ENCODE measurements at places on chromosomes 2 and 18. TPM values are rescaled to one million over a fixed set of nuclear protein-coding genes. Genes with fewer than 3 reads are reported as not detected.

DNA sequence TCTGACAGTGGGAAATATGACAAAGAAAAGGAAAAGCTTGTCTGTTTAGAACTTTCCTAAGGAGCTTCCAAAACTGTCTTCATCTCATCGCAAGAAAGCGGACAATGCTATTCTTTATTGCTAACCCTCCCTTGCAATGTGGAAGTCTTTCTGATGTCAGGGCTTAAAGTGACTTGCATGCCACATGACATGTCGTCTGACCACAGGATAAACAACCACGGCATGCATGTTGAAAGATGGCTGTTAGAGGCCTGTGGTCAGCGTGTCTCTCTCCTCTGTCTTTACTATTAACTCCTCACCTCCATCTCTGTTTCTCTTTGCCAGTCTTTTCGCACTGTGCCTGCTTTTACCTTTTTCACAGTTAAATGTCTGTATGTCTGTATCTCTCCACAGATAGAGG is 389.8 kb downstream of the LNPK start:
- DNase-seq, result no peak

- DNase-seq, result no peak
Observed at GRCh38 chr2:102110171-102110570, 32.4 kb upstream of the IL1R1 start.

GRCh38 chr2:183948861-183949260 is 649.5 kb upstream of the ZNF804A start:
- DNase-seq, result no peak

GRCh38 chr2:17879913-17880274 is 1.4 kb downstream of the KCNS3 start:
- DNase-seq, result no peak

- DNase-seq, result no peak
Observed at GRCh38 chr2:15155959-15156574, 405.1 kb downstream of the NBAS start.

- no peak for DNase-seq
Observed at GRCh38 chr2:67054728-67055127, 342.4 kb upstream of the ETAA1 start.

- DNase-seq, result no peak
Observed at GRCh38 chr2:139079311-139079710, 299.1 kb upstream of the NXPH2 start.

DNA sequence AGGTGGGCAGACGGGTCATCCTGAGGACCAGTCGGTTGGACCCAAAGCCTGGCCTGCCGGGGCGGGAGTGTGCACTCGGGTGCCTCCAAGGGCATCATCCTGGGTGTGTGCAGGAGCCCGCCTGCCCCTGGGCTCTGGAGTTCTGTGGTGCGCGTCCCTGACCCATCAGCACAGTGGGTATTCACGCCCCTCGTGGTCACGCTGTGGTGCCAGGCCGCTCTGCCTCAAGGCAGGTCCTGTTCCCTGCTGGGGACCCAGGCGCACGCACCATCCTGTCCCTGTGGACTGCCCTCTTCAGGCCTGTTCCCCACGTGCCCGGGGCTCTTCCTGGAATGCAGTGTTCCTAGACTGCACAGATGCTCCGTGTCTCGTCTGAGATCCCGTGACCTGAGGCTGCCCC is 14.3 kb upstream of the D2HGDH start:
- DNase-seq, result no peak

DNA sequence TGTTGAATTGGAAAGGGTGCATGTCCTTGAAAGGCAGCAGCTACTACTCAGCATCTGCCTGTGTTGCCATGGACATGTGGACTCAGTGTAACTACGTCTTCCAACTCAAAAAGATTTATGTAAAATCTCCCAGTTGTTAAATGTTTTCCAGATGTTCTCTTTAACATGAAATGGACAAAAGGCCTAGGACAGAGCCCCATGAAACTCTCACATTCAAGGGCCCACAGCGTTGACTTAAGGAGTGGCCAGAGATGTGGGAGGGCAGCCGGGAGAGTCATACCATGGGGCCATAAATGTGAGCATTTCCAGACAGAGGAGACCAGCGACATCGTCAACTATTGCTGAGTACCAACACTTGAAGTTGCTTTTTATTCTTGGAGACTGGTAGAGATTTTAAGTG is 9.9 kb downstream of the SLC3A1 start:
- no peak for DNase-seq

GRCh38 chr2:160387558-160388262 is 105.9 kb downstream of the RBMS1 start:
- DNase-seq, result no peak

- DNase-seq, result no peak
Observed at GRCh38 chr2:234422273-234422732, 74.6 kb downstream of the ARL4C start.

Gene FOXD4L1
- not detected for total RNA-seq

DNA sequence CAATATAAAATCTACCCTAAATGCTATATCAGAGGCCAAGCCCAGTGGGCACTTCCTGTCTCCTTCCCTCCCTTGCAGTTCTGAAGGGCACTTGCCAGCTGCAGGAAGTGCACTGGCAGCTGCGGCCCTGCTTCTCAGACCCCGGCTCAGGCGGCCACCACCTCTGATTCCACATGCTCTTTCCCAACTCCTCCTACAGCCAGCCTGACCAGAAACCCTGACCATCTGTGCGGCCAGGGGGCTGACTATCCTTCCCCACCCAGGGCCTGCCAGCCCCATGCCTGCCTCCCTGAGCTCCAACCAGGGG is 88.6 kb downstream of the ZBTB7C start:
- DNase-seq, result no peak

DNA sequence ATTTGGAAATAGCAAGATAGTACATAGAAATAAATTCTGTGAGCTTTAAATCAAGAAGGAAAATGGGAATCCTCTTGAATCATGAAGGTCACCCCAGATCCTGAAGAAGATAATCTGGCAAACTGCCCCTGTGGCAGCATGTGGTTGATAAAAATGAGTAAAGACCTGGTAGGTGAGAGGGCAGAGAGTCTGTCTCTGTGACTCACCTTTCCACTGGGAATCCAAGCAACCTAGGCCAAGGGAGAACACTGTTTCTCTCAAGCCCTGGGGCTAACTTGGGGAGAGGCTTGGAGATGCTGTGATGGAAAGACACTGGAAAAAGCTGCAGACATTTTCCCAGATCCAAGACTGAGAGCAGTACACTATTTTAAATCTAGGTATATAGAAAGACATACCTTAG is 185.8 kb upstream of the CNTNAP5 start:
- DNase-seq, result no peak

GRCh38 chr18:2411381-2411960 is 159.8 kb downstream of the METTL4 start:
- DNase-seq, result no peak

Gene POTEI
- not detected for total RNA-seq

Gene MALL
- total RNA-seq, result 9.2 TPM

Gene KATNAL2
- 9.1 TPM for total RNA-seq

Gene UGT1A6
- not detected for total RNA-seq

Gene GPR45
- total RNA-seq, result not detected

GRCh38 chr2:26008851-26009566 is 24.9 kb upstream of the RAB10 start:
- DNase-seq, result peak; percentile 48

GRCh38 chr18:57275111-57275510 is 77.2 kb upstream of the ST8SIA3 start:
- DNase-seq, result no peak

DNA sequence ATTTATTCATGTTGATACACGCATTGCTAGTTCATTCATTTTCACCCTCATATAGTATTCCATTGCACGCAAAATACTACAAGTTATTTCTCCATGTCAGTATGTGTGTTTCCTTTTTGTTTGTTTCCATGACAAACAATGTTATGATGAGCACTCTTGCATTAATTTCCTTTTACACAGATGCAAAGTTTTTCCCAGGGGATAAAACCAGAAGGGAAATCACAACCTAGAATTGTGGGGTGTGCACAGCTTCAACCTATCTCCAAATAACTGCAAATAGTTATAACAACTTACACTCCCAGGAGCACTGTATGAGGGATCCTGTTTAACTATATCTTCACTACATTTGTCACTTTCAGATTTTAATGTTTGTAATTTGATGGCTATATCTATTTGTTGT is 87.1 kb downstream of the ANKRD44 start:
- DNase-seq, result no peak

Gene INHA
- not detected for total RNA-seq

DNA sequence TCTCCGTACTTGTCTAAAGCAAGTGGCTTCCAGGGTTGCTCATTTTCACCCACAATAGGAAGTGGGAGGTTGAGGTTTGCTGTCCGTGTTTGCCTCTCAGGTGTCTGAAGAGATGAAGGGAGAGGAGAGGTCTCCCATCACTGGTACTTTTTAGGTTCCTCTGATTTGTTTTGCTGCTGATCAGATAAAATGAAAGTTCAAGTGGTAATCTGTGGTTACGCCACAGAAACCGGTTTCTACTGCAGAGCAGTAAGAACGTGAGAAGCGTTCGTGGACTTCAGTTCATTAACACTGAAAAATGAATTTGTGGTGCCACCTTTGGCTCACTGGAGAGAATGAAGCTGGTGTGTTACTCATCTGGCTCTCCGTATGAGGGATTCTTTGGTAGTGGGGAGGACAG is 118.2 kb downstream of the GBX2 start:
- no peak for DNase-seq

DNA sequence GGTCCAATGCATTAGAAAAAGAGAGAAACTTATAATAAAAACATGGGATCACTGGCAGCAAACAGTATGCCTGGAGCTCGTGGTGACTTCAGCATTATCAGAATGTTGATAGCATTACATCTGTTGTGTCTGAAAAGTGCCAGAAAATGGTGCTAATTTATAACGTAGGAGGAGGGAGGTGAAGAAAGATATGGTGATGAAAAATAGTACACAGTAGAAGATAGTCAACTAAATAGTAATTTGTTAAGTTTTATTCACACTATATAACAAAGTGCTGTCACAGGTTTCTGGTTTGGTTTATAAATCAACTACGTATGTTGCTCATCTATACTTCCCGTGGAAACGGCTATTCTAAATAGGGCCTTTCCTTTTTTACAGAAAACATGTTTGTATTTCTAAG is 117.4 kb downstream of the LRRTM1 start:
- no peak for DNase-seq
